Right ventricle myocardium inferior (tissue), 1 donor: ENCODE measurements at places on chromosomes 11 and 22.

GRCh38 chr11:129067454-129067853, 124.7 kb downstream of the ARHGAP32 start:
- no peak for DNase-seq

- no peak for DNase-seq
These were observed 5.6 kb downstream of the TMA7B start for GRCh38 chr22:39965748-39966147.

DNA sequence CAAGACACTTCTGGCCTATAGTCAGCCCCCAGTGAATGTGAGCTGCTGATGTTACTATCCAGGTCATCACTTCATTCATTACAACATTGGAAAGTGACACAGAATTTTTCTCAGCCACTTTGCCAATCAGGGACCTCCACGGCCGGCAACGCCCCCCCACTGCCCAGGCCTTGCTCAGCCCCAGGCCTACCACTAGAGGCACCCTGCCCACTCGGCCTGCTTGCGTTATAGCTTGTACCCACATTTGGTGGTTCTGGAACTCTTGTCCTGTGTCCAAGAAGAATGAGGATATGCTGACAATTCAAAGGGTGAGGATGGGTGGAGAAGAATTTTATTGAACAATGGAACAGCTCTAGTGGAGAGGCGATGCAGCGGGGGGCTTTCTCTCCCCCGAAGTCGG, 96.2 kb downstream of the TSPAN18 start:
- DNase-seq, result no peak

- no peak for DNase-seq
These were observed 39.6 kb downstream of the LRRC4C start for GRCh38 chr11:41419901-41420300.

DNA sequence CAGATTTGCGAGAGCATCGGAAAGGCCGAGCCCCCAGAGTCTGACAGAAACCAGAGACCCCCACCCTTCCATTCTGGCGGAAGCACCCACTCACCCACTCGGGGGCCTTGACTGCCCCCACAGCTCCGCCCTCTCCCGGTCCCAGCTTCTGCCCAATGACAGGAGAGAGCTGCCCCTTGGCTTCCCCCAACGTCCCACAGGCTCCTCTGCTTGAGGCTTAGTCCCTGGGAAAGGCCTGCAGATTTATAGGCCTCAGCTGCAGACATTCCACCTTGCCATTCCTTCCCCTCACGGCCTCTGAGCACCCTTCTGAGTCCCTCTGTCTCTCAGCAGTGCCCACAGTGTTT, 125.0 kb upstream of the NCAM1 start:
- no peak for DNase-seq

- no peak for DNase-seq
These were observed 42.9 kb upstream of the CRYBB3 start for GRCh38 chr22:25156736-25157135.

DNA sequence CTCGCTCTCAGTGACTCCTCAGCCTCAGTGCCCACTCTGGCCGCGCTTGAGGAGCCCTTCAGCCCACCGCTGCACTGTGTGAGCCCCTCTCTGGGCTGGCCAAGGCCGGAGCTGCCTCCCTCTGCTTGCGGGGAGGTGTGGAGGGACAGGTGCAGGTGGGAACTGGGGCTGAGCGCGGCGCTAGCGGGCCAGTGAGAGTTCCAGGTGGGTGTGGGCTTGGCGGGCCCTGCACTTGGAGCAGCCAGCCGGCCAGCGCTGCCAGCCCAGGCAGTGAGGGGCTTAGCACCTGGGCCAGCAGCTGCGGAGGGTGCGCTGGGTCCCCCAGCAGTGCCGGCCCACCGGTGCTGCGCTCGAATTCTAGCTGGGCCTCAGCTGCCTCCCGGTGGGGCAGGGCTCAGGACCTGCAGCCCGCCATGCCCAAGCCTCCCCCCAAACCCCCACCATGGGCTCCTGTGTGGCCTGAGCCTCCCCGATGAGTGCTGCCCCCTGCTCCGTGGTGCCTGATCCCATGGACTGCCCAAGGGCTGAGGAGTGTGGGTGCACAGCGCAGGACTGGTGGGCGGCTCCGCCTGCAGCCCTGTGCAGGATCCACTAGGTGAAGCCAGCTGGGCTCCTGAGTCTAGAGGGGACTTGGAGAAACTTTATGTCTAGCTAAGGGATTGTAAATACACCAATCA, 64.2 kb upstream of the NARS2 start:
- peak; percentile 57 for DNase-seq

DNA sequence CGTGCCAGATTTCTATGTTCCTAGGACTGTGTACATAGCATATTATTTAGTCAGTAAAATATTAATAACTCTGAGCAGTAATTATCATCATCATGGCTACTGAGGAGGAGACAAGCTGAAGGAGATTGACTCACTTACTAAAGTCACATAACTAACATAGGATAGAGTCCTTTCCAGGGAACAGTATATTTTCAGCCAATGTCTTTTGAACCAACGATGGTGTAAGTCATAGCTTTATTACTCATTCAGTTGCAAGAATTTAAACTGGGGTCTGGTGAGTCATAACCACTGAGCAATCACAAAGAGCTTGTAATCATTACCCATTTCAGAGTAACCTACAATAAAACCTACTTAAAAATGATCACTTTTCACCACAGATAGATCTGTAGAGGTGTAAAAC, 1564.8 kb upstream of the TENM4 start:
- no peak for DNase-seq

GRCh38 chr11:40134820-40135570, 1324.5 kb downstream of the LRRC4C start:
- DNase-seq, result no peak

DNA sequence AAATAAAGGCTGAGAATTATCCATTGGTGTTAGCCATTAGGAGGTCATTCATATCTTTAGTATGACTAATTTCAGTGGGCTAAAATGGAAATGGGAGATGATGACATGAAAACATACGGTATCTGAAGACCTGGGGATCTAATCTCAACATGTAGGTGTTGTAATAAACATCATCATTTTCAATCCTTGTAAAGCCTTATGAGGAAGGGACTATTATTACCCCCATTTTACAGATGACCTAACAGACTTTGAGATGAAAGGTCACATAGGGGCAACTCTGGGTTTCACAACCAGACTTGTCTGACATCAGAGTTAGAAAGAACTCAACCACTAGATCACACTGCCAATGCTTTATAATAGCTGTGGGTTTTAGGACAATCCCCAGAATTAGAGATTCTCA, 34.8 kb upstream of the TMEM135 start:
- DNase-seq, result no peak

DNA sequence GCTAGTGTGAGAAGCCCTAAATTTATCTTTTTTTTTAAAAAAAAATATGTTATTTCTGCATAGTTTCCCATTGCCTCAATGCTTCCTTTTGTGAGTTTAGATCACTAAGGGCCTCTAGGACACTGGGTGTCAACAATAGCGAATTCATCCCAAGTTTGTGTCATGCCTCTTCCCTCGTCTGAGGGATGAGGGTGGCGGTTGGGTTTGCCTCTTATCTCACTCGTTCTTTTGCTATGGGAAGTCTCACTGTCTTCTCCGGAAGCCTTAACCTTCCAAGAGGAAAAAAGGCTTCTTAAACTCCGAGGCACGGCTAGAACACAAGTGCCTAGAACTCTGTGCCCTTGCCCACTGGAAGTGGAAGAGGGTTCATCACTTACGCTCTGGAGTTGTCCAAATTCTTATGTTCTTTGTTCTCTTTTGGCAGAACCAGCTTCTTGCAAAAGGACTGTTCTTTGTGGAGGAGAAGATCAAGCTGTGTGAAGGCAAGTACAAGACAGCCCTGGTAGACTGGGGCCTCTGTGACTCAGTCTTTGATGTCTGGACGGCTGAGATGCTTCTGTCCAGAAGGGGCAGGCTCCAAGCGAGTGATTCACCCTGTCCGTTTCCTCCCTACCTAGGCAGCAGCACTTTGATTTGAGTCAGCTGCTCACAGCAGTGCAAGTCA, 78.5 kb downstream of the TRAF6 start:
- no peak for DNase-seq

GRCh38 chr11:57325735-57326048, 940 bp upstream of the TNKS1BP1 start:
- peak; percentile 80 for DNase-seq

GRCh38 chr22:47645923-47646322, 883.5 kb downstream of the TBC1D22A start:
- no peak for DNase-seq

GRCh38 chr22:25199731-25200520, at the start of gene CRYBB3:
Gene CRYBB3, plus strand, starts transcription at chr22:25199858. Its CDS starts 1,539 bp downstream, at chr22:25201397.
- no peak for DNase-seq

DNA sequence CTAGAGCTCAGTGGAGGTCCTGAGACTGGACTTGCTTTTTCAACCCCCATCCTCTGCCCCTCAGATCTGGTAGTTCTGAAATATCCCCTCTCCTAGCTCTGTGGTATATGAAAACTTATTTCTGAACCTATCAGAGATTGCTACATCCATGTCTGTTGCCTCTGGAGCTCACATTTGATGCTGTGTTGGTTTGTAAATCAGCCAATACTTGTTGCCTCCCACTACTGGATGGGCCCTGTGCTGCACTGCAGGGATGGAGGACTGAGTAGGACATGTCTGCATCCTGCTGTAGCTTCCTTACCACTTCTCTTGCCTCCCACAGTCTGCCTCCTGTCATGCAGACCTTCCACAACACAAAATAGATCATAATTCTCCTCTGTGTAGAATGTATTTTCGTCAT, 5.2 kb downstream of the OLFML1 start:
- DNase-seq, result no peak
